ENCODE measurements at places on chromosomes 13 and 19.

GRCh38 chr19:28785971-28786370 lies 427.0 kb downstream of the UQCRFS1 start:
- DNase-seq: no peak

DNA sequence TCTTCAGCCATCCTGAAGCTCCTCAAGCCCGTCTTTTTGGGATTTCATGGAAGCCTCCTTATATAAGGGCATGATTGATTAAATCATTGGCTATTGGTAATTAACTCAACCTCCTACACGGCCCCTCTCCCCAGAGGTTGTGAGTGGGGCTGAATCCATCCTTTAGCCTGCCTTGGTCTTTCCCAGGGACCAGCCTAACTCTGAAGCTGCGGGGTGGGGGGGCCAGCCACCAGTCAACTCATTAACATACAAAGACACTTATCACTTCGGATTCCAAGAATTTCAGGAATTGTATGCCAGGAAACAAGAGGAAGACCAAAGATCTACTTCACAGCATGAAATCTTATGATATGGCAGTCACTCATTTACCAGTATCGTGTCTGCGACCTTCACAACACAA lies 9.9 kb downstream of the COL4A1 start:
- no peak for DNase-seq

GRCh38 chr13:41919741-41920487 lies 41.0 kb downstream of the VWA8 start:
- no peak for DNase-seq

- DNase-seq: no peak
Observed at GRCh38 chr19:4487572-4487971, 15.5 kb downstream of the HDGFL2 start.

- DNase-seq: no peak
Observed at GRCh38 chr19:56927791-56928207, 87.3 kb upstream of the PEG3 start.

All from stimulated activated CD8-positive, alpha-beta memory T cell treated with anti-CD3 and anti-CD28 coated beads, Interleukin-2, amount 100 ng/mL, for 1 hour (primary cell).